A172 (cell line): ENCODE measurements at places on chromosomes 12 and 14.
A peak's percentile ranks its signal among the peaks of the same experiment; 100 is the strongest.

DNA sequence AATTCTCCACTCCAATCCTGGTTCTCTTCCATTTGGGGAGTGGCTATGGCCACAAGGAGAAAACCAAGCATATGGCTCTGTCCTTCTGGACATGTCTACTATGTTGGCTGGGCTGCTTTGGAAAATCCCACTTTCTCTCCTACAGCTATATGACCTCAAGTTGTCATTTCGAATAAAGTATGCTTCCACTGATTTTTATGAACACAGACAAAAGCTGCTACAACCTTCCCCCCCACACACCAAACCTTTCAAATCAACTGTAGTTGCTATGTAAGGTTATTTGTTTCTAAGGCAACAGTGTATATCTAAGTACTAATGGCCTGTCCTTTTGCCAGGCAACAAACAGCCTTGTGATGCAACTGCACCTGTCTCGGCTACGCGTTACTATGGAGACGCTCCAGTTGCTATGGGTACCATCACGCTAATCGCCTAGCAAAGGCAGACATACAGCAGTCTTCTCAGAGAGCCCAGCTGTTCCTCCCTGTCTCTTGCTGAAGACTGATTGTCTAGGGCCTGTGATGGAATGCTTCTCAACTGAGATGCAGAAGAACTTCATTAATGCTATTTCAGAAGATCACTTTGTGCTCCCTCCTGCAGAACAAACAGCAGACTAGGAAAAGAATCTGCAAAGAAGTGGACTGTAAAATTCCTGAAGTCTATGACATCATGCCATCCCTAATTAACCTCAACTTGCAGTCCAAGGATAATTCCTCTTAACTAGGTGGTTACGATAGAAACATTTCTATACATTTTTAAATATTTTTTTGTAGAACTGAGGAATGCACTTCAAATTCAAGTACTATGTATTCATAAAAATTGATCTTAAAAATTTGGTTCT, 67.6 kb downstream of the FOXN3 start:
- no peak for DNase-seq

DNA sequence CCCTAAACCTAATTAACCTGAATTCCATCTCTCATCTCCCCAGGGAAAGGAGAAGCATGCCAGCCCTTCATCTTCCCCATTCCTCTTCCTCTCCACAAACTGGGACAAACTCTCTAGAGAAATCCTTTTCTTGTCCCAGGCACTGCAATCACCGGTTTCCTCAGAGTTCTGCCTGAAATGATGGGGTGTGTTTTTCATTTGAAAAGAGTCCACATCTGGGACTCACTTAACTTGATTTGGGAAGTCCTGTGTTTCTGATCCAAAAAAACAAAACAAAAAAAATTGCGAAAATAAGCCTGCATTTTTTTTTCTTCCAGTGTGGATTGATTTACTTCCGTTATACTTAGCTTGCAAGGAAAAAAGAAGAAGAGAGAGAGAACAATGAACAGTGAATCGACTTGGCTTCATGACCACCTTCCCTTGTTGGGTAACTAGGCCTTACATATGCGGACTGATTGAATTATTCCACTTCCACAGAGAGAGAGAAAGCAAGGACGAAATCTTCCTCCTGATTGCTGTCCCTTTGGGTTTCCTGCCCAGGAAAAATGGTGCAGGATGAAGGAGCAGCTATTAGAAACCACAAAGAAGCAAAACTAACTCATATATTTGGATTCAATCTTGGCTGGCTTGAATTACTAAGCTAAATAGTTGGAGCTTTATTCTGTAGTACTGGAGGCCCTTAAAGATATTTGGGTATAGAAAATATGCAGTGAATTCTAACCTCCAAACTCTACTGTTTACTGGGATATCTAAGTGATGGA, 506.2 kb upstream of the TBX3 start:
- DNase-seq: no peak

DNA sequence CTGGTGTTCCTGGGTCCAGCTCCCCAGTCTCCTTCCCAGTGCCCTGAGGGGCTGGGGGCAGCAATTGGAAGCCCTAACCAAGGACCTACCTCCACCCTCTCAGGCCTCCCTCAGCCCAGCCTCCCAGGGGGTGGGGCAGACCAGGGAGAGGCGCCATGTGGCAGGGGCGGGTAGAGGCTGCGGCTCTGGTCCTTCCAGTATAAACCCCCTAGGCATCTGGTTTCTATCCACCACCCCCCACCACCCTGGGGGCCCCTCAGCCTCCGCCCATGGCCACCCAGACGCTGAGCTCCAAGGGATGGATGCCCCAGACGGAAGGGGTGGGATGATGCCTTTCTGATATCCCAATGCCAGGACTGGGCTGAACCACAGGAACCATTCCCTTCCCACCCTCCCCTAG, 2.8 kb upstream of the SP7 start:
- no peak for DNase-seq

- DNase-seq: no peak
Measured at GRCh38 chr12:113880326-113880725, 85.8 kb downstream of the RBM19 start.

DNA sequence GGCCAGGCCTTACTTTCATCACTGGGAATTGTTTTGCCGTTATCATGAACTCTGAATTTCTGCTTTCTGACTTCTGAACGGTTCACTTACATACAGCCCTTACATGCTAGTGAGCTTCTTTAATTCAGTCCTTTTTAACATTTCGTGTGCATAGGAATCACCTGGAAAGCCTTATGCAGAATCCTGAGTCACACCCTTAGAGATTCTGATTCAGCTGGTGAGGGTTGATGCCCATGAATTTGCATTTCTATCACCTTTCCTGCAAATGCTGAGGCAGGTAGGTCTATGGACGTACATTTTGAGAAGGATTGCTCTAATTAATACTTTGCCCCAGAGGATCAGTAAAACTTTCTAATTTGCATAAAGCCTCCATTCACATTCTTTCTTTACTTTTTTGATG, 44.0 kb downstream of the PPHLN1 start:
- DNase-seq: no peak

DNA sequence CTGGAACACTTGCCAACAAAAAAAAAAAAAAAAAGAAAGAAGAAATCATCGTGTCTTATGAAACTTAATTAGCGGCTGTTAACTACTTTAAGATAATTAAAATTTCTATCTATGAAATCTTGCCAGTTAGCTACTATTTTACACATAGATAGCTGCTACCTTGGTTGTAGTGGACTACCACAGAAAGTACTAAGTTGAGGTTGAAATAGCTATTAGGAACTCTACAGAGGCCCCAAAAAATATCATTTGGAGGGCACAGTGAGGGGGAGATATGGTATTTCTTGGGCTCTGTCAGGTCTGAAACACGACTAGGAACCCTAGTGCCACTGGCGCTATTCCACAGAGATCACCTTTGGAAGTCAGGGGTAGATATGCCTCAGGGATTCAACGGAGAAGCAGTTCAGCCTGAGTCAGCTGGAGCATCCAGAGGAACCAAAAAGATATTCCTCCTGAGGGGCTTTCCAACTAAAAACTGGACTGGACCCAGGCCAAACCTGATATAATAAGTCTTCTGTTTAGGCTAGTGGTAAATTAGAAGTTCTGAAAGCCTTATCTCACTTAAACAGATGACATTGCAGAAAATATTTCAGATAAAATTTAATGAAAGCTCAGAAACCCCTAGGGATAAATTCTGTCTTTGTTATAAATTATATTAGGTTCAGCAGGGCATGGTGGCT, 126.1 kb downstream of the EPS8 start:
- peak; percentile 66 for DNase-seq

DNA sequence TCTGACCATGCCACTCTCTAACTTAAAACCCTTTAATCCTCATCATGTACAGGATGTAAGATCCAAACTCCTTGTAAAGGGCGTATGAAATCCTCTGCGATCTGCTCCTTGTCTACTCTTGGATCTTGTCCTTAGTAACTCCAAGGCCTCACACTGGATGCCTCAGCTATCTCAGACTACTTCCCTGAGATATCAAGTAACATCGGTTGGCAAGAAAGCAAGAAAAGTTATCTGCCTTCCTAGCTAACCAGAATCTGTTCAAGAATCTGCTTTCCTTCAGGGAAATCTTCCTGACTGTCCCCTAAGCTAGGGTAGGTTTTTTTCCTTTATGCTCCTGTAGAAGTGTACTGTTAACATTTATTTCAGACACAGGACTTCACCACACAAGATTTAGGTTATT, 82.6 kb downstream of the TAOK3 start:
- no peak for DNase-seq

GRCh38 chr14:66322564-66322963, 163.6 kb upstream of the CCDC196 start:
- DNase-seq: no peak

GRCh38 chr12:98738539-98738938, 93.4 kb downstream of the APAF1 start:
- DNase-seq: no peak

DNA sequence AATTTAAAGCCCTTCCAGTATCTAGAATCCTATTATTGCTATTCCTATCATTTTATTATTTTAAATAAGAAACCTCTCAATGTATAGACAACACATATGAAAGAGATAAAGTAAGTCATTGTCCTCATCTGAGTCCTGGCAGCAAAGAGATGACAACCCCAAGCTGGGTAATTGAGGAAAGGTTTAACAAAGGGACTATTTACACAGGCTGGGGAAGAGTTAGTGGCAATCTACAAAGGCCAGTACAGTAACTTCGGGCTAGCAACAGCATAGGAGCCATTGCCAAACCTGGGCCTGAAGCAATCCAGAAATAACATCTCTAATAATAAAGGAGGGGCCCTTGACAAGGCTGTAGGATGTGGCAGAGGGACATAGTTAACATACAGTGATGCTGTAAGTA, 11.2 kb downstream of the PDE6H start:
- DNase-seq: no peak

GRCh38 chr12:110355073-110355472, 48.4 kb downstream of the ANAPC7 start:
- no peak for DNase-seq

- DNase-seq: no peak
Measured at GRCh38 chr14:54138024-54138353, 181.4 kb upstream of the BMP4 start.

GRCh38 chr14:39310051-39310450, 76.3 kb downstream of the MIA2 start:
- no peak for DNase-seq

- peak; percentile 2 for DNase-seq
Measured at GRCh38 chr14:30621354-30621939, 672 bp upstream of the SCFD1 start.

DNA sequence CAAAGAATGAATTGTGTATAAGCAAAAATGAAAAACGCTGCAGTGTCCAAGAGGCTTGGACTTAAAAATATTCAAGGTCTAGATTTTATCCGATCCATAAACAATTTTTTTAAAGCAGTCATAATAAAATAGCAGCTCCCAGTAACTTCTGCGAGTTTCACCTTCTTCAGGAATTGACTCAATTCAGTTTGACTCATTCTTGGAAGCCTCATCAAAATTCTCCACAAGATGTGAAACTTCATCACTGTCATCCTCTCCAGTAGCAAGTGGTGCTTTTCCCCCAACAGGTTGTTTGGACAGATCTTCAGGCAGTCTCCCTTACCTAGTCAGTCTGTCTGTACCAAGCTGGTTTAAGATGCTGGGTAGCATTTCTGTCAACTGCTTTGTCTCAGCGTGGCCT, 93.5 kb upstream of the FOXG1 start:
- no peak for DNase-seq

DNA sequence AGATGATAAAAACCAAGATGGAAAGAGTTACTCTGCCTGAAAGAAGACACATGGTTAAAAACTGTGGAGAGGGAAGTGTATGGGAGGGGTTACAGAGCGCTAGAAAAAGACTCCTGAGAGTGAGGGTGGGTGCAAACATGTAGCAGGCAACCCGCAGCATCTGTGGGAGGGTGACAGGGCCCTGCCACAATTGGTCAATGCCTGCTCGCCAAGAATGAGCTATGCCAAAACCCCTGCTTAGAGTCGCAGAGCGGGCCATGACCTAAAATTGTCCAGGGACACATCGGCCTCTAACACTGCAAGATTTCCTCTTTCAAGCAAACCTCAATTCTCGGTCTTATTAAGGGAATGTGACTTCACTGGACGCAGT, 700 bp downstream of the PRKAG1 start:
- peak; percentile 24 for DNase-seq

DNA sequence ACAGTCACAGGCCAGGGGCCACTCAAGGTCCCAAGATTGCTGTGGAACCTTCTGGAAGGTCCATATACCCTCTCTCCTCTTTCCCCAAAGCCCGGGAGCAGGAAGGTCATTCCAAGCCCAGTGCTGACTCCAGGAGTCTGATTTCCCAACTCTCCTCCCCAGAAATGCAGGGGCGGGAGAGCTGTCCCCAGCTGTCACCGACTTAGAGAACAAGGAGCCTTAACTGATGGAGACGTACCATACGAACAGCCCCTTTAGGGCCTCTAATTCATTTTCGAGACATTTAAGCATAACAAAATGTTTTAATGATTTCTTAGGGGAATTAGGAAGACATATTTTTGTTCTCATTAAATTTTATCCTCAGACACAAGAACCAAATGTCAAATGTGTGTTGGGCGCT, 99.2 kb downstream of the PHETA1 start:
- no peak for DNase-seq

DNA sequence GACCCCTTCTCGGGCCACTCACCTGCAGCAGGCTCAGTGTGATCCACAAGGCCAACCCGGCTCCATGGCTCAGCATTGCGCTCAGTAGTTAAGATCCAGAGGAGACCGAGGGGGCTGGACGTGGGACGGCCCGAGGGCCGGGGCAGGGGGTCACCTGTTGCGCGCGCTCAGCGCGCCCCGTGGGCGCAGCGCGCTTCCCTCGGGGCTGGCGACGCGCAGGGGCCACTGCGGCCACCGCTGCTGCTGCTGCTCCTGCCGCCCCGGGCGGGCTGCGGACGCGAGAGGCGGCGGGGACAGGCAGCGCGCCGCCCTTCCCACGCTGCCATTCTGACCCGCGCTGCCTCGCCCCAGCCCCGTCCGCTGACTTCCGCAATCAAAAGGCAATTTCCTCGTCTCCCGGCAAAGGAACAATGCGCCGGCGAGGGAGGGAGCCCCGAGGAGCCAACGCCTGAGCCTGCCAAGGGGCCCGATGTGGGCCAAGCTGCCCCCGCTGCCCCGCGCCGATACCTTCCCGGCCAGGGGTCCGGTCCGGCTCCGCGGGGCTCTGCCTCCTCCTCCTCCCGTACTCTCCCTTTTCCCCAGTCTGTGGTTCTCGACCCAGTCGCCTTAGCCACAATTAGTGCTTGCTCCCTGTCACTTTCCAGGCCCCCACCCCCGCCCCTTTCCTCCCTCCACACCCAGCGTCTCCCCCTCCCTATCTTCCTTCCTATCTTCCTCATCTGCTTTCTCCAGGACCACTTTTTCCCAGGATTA, 27.3 kb downstream of the PTPRB start:
- DNase-seq: peak; percentile 15

- no peak for DNase-seq
Measured at GRCh38 chr12:92530706-92531105, 172.1 kb upstream of the PLEKHG7 start.

GRCh38 chr12:25324861-25325260, 74.1 kb upstream of the KRAS start:
- no peak for DNase-seq

- DNase-seq: no peak
Measured at GRCh38 chr14:96629558-96630222, 127.5 kb downstream of the PAPOLA start.

- DNase-seq: peak; percentile 67
Measured at GRCh38 chr12:49515266-49515665, 23.6 kb upstream of the KCNH3 start.
